ENCODE measurements at places on chromosomes 11 and 22.

- no peaks in the 10 kb centered on the region for H3K27me3 ChIP-seq
- no peaks in the 10 kb centered on the region for H3K4me1 ChIP-seq
- H3K36me3 ChIP-seq: no peaks in the 10 kb centered on the region
- H3K27ac ChIP-seq: no peak overlapping the region
- DNase-seq: no peak
- H3K4me3 ChIP-seq: no peak overlapping the region
Measured at GRCh38 chr11:36763187-36763586, 165.2 kb upstream of the RAG2 start.

DNA sequence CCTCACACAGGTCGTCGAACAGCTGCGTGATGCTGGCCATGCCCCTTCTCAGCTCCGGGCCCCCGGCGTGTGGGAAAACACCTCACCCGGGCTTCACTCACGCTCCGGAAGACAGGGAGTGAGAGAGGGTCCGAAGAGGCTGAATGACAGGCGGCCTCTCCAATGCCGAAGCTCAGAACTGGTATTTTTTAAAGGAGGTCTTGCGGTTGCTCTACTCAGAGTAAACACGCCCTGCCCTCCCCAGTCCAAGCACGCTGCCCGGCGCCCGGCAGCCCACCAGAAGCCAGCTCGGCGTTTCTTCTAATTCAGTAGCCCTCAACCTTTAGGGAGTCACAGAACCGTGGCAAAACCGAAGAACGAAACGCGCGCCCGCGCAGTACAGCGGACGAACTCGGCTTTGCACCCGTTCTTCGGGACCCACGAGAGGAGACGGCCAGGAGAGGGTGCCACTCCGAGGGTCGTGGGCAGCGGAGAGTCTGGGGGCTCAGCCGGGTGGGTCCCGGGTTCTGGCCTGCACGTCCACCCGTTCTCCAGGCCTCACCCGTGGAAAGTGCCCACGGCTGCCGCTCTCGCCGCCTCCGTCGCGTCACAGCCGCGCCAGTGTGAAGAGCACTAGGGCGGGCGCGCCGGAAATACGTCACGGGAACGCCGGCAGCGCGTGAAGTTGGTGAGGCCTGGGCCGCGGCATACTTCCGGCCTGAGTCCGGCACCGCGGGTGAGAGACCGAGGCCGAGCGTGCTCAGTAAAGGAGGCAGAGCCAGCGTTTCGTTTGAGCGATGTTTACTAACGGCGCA is at the start of gene TUBGCP6:
Gene TUBGCP6, minus strand, starts transcription at position 604 of the 794 bp plus-strand sequence. Its CDS starts 564 bp downstream, at position 40.
- DNase-seq: peak; percentile 39
- H3K4me1 ChIP-seq: no peaks in the 10 kb centered on the region
- H3K27ac ChIP-seq: peak within 1 kb of the TSS; percentile 70
- peak within 1 kb of the TSS; percentile 93 for H3K4me3 ChIP-seq
- H3K36me3 ChIP-seq: no peaks in the 10 kb centered on the region
- H3K27me3 ChIP-seq: no peaks in the 10 kb centered on the region

DNA sequence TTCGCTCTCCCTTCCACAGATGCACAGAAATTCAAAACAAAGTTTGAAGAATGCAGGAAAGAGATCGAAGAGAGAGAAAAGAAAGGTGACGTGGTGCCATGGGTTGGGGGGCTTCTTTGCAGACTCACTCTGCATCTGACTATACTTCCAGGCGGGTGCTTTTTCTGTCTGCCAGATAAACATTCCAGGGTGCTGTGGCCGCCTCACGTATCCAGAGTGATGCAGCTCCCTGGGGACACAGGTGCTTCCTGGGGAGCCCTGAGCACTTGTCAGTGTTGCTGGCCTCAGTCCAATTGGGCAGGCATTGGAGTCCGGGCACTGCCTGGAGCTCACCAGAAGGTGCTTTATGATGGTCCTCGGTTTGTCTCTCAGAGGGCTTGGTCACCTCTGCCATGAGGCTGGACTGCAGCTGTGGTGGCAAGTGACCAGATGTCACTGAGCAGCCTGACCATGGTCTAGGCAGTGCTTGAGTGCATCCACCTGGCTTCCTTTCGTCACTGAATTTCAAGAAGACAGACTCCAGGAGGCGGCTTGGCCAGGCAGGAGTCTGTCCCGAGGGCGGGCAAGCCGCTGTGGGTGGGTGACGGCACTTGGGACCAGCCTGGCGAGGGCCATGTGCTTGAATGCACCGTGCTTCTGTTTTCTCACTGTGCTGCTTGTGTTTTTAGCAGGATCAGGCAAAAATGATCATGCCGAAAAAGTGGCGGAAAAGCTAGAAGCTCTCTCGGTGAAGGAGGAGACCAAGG is 5.1 kb upstream of the ZDHHC8 start:
- H3K36me3 ChIP-seq: peaks cover 50% of the 10 kb centered on the region
- no peak for DNase-seq
- no peak overlapping the region for H3K27ac ChIP-seq
- no peak overlapping the region for H3K4me3 ChIP-seq
- H3K4me1 ChIP-seq: no peaks in the 10 kb centered on the region

GRCh38 chr22:49093192-49093880 is 734.3 kb downstream of the BRD1 start:
- H3K27me3 ChIP-seq: no peaks in the 10 kb centered on the region
- H3K4me3 ChIP-seq: no peak overlapping the region
- H3K36me3 ChIP-seq: no peaks in the 10 kb centered on the region

- DNase-seq: no peak
- peaks cover 12% of the 10 kb centered on the region for H3K4me1 ChIP-seq
- H3K36me3 ChIP-seq: no peaks in the 10 kb centered on the region
Measured at GRCh38 chr11:125343718-125344131, 152.3 kb downstream of the FEZ1 start.

DNA sequence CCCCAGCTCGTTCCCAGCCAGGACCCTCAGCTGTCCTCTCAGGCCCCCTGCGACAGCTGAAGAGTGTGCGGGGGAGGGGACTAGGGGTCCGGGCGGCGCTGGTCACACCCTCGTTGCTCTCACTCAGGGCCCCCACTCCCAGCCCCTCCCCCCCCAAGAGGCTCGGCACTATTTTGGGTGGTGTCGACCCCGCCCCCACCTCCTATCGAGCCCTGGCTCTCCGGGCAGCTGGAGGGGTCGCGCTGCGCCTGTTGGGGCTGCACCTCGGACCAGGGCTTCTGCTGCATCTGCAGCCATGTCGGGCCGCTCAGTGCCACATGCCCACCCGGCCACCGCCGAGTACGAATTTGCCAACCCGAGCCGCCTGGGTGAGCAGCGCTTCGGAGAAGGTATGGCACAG is at the start of gene HSPB2:
Gene HSPB2, plus strand, starts transcription at position 200 of the 400 bp plus-strand sequence. Its CDS starts 96 bp downstream, at position 296.
- no peak for DNase-seq
- H3K4me1 ChIP-seq: peaks cover 5% of the 10 kb centered on the region
- H3K27ac ChIP-seq: no peak within 1 kb of the TSS
- H3K4me3 ChIP-seq: no peak within 1 kb of the TSS
- H3K27me3 ChIP-seq: no peaks in the 10 kb centered on the region

- peaks cover 3% of the 10 kb centered on the region for H3K4me1 ChIP-seq
- no peaks in the 10 kb centered on the region for H3K36me3 ChIP-seq
- H3K27ac ChIP-seq: no peak overlapping the region
- H3K4me3 ChIP-seq: no peak overlapping the region
- H3K27me3 ChIP-seq: no peaks in the 10 kb centered on the region
- DNase-seq: no peak
Measured at GRCh38 chr11:1597331-1597993, 632 bp downstream of the KRTAP5-2 start.

- H3K36me3 ChIP-seq: no peaks in the 10 kb centered on the region
- peaks cover 3% of the 10 kb centered on the region for H3K4me1 ChIP-seq
- H3K27me3 ChIP-seq: no peaks in the 10 kb centered on the region
- H3K27ac ChIP-seq: no peak overlapping the region
Measured at GRCh38 chr11:71283971-71284441, 31.6 kb upstream of the SHANK2 start.

DNA sequence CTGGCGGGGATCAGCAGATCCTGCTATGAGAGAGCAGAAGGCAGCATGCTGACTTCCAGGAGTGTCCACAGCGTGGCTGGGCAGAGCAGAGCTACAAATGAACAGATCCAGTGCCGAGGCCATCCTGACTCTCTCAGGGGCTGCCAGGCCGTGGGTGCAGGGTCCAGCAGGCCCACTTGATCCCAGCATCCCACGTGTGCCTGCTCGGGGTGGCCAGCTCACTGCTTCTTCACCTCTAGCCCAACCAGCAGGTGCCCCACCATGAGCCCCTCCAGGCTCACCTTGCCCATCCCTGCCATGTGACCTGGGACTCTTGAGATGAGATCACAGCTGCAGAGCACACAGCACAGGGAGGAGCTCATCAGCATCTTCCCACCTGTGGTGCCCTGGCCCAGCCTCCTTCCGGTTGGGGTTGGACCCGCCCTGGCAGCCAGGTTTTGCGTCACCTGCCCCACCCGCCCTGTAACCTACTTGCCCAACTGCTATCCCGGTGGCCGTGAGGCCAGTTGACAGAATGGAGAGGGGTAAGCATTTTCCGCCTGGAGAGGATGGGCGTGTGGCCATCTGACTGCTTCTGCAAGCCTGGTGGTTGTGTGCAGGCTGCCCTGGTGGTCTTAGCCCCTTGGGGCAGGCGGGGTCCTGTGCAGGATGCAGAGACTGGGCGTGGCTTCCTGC is 11.0 kb downstream of the TANGO2 start:
- H3K36me3 ChIP-seq: no peaks in the 10 kb centered on the region
- no peaks in the 10 kb centered on the region for H3K27me3 ChIP-seq
- no peak for DNase-seq
- H3K4me1 ChIP-seq: no peaks in the 10 kb centered on the region
- no peak overlapping the region for H3K4me3 ChIP-seq
- no peak overlapping the region for H3K27ac ChIP-seq

DNA sequence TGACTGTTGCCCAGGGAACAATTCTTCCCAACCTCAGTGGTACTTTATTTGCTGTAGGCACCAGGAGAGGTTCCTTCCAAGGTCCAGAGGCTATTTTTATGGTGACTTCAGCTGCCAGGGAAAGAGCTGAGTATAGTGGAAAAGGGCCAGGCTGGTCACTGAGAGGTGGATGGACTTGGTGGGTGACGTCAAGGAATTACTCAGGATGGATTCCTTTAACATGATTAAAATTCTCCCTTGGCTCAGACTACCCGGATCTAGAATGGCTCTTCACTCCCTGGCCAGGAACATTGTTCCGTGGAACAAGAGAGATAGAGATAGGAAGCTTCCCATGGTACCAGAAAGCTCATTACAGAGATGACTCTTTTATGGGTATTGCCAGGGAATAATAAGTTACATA is 8.7 kb upstream of the CALCA start:
- no peaks in the 10 kb centered on the region for H3K36me3 ChIP-seq
- 0 out of 2 replicates have a peak, but pooled peaks cover 2% of the 10 kb centered on the region for H3K4me1 ChIP-seq
- peaks cover 14% of the 10 kb centered on the region for H3K27me3 ChIP-seq
- H3K4me3 ChIP-seq: no peak overlapping the region

GRCh38 chr22:39956932-39957664 is 3.1 kb upstream of the TMA7B start:
- no peak for DNase-seq
- no peak overlapping the region for H3K4me3 ChIP-seq
- H3K36me3 ChIP-seq: no peaks in the 10 kb centered on the region
- H3K4me1 ChIP-seq: no peaks in the 10 kb centered on the region

GRCh38 chr11:81080476-81080875 is 1639.6 kb upstream of the TENM4 start:
- no peak overlapping the region for H3K4me3 ChIP-seq
- no peak for DNase-seq
- H3K4me1 ChIP-seq: no peaks in the 10 kb centered on the region

DNA sequence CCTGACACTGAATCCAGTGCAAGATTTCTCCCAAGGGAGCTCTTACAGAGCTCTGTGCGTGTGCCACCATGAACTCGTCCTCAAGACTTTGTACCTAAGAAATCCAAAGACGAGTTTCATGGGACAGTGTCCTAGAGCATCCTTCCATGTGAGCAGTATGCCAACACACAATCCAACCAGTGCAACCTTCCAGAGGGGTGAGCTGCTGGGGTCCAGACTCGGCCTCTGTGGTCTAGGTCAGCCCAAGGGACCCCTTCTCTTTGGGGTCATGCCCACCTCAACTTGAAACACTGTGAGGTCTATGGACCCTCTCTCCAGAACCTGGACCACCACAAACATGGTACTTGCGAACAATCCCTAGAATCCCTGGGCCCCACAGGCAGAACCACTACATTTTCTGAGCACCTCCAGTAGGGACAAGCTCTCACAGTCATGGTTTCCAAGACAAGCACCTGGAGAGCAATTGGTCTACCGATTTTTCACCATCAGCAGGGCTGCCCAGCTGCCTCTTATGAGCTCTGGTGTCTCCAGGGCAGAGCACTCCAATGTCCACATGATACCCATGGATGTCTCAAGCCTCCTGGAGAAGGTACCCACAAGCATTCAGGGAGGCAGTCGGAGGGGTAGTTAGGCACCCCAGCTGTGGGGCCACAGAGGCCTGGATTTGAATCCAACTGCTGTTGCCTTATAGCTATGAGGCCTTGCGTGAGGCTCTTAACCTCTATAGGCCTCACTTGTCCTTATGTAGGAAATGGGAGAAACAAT is 7.7 kb downstream of the CHST1 start:
- H3K4me3 ChIP-seq: no peak overlapping the region
- DNase-seq: no peak
- no peak overlapping the region for H3K27ac ChIP-seq

DNA sequence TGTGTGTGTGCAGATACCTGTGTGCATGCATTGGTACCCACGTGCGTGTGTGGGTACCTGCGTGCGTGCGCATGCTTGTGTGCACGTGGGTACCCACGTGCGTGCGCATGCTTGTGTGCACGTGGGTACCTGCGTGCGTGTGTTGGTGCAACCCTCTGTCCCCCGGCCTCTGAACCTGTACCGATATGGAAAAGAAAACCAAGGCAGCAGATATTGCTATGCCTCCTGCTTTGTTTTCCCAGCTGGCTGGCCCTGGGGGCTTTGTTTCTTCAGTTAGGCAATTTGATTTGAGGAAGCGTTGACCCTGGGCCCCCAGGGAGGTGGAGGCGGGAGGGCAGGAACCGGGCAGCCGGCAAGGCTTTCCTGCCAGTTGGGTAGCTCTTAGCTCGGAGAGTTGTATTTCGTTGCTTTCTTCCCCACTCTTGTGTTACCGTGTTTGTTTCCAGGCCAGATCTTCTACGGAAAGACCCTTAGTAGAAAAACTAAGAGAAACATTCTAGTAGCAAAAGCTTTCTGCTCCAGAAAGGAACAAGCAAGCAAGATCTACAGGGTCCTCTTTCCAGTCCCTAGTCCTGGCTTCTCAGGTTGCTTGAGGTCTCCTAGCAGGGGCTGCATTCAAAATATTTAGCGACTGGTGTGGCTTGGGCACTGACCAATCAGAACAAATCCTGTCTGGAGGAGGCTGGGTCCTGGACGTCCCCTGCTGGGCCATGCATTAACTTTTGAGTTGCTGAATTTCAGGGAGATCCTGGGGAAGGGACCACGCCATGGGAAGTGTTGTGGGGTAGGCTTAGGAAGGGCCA is 26.3 kb upstream of the SORL1-AS1 start:
- H3K27ac ChIP-seq: peak overlapping the region; percentile 86
- H3K4me1 ChIP-seq: peaks cover 16% of the 10 kb centered on the region
- H3K27me3 ChIP-seq: no peaks in the 10 kb centered on the region

DNA sequence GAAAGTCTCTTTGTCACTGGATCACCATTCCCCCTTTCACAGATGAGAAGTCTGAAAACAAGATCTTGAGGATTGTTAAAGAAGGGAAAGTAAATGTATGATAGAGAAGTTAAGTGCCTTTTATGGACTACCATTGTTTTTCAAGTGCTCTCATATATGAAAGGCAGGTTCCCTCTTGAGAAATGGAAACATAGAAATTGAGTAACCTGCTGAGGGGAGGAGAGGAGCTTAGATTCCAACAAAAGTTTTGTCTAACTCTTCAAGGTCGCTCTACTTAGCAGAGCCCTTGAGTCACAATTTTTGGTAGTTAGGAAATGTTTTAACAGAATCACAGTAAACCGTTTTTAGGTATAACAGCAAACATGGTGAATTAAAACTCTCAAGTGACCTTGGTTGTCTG is 80.1 kb downstream of the SVIP start:
- H3K4me1 ChIP-seq: no peaks in the 10 kb centered on the region
- no peaks in the 10 kb centered on the region for H3K27me3 ChIP-seq
- no peaks in the 10 kb centered on the region for H3K36me3 ChIP-seq
- no peak overlapping the region for H3K4me3 ChIP-seq
- no peak overlapping the region for H3K27ac ChIP-seq

- no peak overlapping the region for H3K27ac ChIP-seq
- DNase-seq: no peak
Measured at GRCh38 chr11:122594986-122595645, 60.4 kb upstream of the UBASH3B start.

Measured in H1 (cell line).